ENCODE measurements at places on chromosomes 16 and 17.
A peak's percentile ranks its signal among the peaks of the same experiment; 100 is the strongest.

- DNase-seq: no peak
Measured at GRCh38 chr16:81701296-81701970, 77.7 kb upstream of the PLCG2 start.

GRCh38 chr17:73323409-73324159 lies 11.8 kb upstream of the CDC42EP4 start:
- DNase-seq: no peak

- no peak for DNase-seq
Measured at GRCh38 chr17:45256114-45256966, 5.6 kb downstream of the SPATA32 start.

- DNase-seq: no peak
Measured at GRCh38 chr17:5837055-5837491, 233.1 kb upstream of the WSCD1 start.

DNA sequence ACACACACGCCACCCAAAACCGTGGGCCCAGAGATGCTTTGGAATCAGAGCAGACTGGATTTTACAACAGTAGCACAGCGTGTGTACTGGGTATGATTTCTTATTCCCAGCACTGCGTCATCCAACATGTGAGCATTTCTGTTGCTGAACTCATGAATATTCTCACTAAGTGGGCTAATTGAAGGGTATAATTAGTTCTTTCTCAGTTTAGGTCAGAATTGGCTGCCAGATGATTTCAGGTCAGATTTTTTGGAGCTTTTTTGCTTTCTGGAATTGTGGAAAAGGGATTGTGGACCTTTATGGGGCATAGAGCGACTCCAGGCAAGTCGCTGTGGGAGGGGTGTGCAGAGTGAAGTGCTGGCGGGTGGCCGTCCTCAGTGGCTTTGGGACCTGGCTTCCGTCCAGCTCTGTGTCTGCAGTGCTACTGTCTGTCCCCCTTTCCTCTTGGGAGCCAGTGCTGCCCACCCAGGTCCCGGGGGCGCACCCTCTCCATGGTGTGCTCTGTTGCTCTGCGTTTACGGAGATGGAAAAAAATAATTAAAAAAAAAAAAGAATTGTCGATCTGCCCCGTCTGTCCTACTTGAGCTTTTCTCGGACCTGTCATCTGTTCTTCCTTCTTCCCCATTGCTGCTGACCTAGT lies 25.0 kb downstream of the FOXK2 start:
- DNase-seq: no peak

- DNase-seq: no peak
Measured at GRCh38 chr17:20035501-20035900, 26.3 kb downstream of the SPECC1 start.

GRCh38 chr17:13939222-13939621 lies 130.1 kb upstream of the COX10 start:
- DNase-seq: no peak

- no peak for DNase-seq
Measured at GRCh38 chr17:80890921-80891396, 100.7 kb upstream of the CHMP6 start.

GRCh38 chr17:12463102-12463501 lies 202.6 kb upstream of the MYOCD start:
- DNase-seq: no peak

- DNase-seq: no peak
Measured at GRCh38 chr16:3841729-3842508, 38.6 kb downstream of the CREBBP start.

GRCh38 chr16:47716571-47716970 lies 255.4 kb downstream of the PHKB start:
- DNase-seq: no peak

- DNase-seq: no peak
Measured at GRCh38 chr16:57801809-57802340, 416 bp downstream of the KIFC3 start.

DNA sequence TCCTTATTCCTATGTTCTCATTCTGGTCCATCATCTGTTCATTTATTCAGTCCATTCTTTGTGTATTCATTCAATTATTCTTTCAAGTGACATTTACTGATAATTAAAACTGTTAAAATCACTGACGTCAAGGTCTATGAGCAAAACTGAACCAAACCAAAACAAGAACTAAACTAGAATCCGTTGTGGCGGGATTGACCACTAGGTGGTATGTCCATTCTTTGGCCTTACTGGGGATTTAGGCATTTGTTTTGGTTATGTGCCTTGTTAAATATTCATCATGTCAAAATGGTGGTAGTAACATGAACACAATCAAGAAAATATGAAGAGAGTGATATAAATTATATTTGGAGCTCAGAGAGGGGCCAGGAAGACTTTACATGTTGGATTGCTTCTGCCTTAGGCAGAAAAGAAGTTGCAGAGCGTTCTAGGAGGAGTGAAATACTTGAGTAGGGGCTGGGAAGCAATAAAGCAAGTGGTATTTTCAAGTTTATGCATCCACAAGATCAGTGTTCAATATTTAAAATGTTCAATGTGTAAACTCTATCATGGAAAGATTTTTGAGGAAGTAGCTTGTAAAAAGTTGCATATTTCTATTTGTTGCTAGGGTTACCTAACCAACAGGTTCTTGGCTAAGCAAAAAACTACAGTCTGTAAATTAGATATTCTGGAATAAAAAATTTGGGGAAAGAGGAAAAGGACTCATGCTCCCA lies 129.0 kb downstream of the CDH13 start:
- no peak for DNase-seq

- no peak for DNase-seq
Measured at GRCh38 chr17:28598389-28598788, 436 bp downstream of the SPAG5 start.

GRCh38 chr17:69722518-69722917 lies 308.0 kb downstream of the MAP2K6 start:
- DNase-seq: no peak

DNA sequence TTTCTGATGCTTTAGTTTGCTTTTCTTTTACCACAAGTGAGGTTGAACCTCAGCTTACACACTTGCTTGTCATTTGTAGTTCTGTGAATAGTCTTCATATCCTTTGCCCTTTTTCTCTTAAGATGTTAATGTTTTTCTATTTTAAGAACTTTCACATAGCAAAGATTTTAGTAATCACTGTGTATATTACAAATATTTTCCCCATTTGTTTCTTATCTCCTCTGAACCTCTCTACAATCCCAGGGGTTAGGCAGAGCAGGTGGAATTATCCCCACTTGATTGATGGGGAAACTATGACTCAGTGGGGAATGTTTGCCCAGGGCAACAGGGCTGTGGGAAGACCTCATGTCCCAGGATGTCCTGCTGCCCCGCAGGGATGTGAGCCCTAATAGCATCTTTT lies 11.7 kb upstream of the MYH3 start:
- DNase-seq: no peak

DNA sequence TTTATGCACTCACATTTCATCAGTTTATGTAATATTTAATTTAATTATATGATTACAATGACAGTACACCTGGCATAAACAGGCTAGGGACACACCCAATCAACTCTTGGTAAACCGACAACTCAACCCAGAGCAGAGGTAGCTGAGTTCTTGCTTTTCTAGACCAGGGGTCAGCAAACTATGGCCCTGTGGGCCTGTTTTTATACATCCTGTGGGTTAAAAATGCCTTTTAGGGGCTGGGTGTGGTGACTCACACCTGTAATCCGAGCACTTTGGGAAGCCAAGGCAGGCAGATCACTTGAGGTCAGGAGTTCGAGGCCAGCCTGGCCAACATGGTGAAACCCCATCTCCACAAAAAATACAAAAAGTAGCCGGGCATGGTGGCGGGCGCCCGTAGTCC lies 99.2 kb upstream of the TMEM97 start:
- DNase-seq: no peak

DNA sequence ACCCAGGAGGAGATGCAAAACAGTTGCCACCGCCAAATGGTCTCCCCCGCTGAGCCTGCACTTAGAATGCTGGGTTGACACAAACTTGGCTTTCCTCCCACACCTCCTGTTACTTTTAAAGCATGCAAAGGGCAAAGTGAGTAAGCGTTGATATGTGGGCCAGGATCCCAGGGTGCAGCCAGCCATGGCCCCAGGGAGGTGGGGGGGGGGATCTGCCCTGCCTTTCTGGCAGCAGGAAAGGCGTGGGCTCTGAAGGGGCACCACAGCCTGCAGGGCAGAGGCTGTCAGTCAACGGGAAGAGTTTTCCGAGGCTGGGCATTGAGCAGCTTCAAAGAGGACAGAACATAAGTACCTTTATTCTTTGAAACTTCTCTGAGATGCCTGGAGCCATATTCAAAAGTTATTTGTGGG lies 142.3 kb downstream of the ABCC12 start:
- no peak for DNase-seq

DNA sequence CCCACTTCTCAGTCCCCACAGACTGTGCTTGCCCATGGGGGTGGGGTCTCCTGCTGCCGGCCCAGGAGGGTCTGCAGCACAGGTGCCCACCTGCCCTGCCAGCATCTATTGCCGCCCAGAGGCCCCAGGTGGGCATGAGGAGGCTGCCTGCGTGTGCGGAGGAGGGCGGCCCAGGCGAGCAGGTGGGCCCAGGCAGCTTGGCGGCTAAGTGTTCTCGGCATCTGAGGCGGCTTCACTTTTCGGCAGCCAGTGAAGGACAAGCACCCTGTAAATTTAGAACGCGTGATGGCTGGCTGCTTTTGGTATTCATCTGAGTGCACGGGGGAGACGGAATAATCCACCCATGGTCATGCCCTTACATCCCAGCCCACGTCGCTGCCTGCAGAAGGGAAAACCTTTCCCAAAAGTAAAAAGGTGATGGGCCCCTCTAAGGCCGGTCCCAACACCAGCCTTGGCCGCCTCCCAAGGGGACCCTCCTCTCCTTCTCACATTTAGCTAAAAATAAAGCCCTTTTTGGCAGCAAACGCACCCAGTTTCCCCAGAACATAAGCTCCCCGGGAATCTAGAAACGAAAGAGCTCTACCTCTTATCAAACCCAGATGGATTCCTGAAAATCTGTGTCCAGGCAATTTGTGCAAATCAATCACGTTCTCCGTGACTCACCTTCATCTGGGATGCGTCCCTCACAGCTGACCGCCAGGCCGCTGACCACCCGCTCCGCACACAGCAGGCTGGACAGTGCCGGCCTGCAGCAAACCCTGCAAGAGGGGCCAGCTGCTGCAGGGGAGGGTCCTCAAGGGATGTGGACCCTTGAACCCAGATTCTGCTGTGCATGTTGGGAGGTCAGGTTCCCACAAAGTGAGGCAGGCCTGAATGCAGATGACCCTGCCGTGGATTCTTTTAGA lies 79.4 kb downstream of the RBFOX3 start:
- DNase-seq: no peak

GRCh38 chr17:7825206-7825990 lies 8.6 kb upstream of the KDM6B start:
- DNase-seq: no peak

DNA sequence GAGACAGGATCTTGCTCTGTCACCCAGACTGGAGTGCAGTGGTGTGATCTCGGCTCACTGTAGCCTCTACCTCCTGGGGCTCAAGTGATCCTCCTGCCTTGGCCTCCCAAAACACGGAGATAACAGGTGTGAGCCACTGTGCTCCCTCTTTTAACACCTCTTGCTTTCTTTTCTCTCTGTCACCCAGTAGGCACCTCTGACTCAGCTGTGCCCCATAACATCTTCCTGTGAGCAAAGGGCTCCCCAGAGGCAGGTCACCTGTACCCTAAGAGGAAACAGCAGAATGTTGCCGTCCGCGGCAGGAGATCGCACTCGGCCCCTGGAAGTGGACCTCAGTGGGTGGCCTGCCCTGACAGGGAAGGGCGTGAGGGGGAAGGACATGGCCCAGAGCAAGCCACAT lies 918 bp upstream of the NLRC3 start:
- peak; percentile 63 for DNase-seq

- DNase-seq: no peak
Measured at GRCh38 chr16:88084881-88085280, 133.6 kb downstream of the BANP start.

DNA sequence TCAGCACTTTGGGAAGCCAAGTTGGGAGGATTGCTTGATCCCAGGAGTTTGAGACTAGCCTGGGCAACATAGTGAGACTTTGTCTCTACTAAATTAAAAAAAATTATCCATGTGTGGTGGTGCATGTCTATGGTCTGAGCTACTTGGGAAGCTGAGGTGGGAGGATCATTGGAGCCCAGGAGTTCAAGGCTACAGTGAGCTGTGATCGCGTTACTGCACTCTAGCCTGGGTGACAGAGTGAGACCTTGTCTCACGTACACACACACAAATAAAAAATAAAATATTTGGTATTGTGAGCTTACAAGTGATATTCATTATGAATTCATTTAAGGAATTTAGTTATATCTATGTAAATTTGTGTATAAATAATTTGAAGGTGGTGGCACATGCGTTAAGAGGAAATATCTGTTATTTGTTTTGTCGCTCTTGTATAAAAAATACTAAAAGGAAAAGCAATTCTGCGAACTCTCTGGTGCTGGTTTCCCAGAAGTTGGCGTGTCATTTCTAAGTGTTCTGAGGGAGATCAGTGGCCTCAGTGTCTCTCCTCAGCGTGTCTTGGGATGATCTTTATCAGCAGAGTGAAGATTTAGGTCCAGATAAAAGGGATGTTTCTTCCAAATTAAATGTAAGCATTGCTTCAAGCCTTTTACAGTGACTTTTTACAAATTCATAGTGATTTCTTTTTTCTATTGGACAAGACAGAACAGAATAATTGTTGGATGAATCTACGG lies 187.6 kb downstream of the FTO start:
- DNase-seq: no peak

DNA sequence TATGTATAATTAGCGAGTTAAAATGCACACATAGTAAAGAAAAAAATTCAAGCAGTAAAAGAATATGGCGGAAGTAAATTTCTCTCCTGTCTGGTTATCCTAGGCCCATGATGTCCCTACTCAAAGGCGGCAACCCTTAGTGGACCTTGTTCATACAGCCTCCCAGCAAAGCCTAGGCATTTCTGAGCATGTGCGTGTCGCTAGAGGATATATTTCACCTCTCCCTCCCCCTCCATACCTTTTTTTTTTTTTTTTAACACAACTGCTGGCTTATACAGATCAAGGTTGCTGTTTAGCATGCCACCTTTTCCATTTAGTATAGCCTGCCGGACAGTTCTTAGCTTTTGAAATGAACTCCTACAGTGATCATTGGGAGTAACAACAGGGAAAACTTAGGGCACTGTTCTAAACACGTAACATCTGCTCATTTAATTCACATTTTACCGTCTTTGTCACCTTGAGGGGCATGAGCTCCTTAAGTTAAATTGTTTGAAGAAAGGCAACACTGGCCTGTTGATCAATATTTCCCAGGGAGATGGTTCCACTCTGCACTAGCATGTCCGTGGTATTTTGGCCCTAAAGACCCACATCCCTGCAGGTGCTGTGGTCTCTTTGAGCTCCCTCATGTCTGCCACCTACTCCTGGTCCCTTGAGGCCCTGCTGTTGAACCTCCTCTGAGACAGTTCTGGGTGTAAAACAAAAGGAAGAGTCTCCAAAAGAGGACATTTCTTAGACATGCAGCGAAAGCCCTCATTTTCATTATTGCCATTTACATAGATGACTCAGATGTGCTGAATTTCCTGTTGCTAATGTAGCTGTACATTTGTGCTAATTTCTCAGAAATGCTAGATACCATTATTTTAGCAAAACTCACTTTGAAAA lies 4.1 kb upstream of the TNFRSF13B start:
- DNase-seq: no peak

GRCh38 chr17:37701496-37701898 lies 43.4 kb downstream of the HNF1B start:
- peak; percentile 66 for DNase-seq
